Panc1 (cell line): ENCODE measurements at places on chromosomes 6 and 20.

- DNase-seq, result no peak
These were observed 620.0 kb downstream of the PKHD1 start for GRCh38 chr6:51467231-51467952.

DNA sequence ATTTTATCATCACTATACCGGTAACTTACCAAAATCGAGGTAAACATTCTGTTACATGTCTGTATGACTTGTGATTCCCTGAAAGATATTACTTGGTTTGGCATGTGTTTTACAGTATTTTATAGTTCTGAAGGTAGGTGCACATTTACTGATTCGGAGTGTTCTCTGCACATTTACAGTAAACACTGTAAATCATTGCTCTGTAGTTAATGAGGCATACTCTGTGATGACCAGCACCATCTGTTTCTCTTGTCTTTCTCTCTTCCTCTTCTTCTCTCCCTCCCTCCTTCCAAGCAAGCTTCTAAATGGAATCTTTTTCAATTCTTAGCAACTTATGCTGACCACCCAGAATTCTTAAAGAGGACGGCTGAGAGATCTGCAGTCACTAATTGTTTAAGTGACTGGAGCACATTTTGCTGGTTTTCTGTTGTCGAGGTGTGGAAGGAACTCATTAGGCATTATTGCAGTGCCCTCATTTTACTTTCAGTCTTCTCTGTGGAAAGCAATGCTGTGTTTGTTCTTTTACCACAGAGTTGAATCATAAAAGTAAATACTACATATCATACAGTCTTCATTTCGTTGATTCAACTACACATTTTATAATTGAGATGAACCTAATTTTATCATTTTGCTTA, 126.5 kb downstream of the UTRN start:
- DNase-seq, result no peak

GRCh38 chr6:18536591-18537055, 149.5 kb downstream of the RNF144B start:
- no peak for DNase-seq

- no peak for DNase-seq
These were observed 24.3 kb downstream of the SNX14 start for GRCh38 chr6:85569323-85569722.

DNA sequence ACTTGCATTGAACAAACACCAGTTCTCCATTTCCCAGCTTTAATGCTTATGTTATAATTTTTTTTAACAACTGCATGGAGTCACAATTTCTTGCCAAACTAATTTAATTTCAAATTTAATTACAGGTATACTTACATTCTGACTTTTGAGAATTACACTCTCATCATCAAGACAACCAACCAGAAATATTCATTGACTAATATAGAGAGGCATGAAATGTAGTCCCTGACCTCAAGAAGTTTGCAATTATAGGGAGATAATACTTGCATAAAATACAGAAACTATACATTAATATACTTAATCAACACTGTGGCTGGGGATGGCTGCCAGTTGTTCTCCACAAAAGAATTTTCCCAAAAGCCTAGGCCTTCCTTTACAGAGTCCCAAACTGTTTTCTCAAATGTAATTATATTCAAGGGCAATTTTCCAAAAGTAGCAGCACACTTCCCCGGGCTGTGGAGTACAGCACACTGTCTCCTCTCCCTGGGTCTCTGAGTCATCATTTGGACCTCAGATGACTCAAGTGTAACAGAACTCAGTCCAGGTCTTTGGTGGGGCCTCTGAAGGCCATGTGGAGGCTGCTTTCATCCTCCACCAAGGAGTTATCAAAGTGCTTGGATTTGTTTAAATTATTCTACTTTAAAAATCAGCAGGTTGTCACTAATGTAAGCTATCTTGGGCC, 114.1 kb downstream of the KIF16B start:
- no peak for DNase-seq

DNA sequence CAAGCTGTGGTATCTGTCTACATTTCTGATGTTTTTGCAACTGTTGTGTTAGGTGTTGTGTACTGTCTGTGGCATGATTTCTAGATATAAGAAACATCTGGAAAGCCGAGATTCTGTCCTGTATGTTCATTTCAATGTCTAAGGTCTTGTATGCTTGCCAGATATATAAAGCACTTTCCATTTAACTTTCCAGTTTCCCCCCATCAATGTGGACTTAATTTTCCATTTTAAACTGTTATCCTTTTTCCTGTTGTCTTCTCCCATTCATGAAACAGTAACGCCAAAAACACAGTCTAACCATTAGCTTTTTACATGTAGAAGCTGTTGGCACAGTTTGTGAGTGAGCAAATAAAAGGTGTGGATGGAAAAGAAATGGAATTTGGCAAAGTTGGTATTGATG, 181.6 kb downstream of the FARS2 start:
- DNase-seq, result no peak

DNA sequence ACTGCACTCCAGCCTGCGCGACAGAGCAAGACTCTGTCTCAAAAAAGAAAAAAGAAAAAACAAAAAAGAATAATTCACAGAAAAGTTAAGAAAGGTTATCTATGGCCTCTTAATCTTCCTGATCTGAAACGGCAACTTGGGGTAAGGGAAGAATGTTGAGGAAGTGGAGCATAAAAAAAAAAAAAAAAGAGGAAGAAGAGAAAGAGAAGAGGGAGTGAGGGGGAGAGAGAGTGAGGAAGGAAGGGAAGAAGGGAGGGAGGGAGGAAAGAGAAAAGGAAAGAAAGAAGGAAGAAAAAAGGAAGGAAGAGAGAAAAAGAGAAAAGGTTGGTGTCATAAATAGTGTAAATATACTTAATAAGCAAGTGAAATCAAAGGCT, 68.9 kb upstream of the NCOA3 start:
- no peak for DNase-seq
